Hematopoietic multipotent progenitor cell (in vitro differentiated cells): ENCODE measurements at places on chromosomes 4 and X.
A peak's percentile ranks its signal among the peaks of the same experiment; 100 is the strongest.

- no peak for DNase-seq
These were observed 410 bp downstream of the GNL3L start for GRCh38 chrX:54530357-54530900.

DNA sequence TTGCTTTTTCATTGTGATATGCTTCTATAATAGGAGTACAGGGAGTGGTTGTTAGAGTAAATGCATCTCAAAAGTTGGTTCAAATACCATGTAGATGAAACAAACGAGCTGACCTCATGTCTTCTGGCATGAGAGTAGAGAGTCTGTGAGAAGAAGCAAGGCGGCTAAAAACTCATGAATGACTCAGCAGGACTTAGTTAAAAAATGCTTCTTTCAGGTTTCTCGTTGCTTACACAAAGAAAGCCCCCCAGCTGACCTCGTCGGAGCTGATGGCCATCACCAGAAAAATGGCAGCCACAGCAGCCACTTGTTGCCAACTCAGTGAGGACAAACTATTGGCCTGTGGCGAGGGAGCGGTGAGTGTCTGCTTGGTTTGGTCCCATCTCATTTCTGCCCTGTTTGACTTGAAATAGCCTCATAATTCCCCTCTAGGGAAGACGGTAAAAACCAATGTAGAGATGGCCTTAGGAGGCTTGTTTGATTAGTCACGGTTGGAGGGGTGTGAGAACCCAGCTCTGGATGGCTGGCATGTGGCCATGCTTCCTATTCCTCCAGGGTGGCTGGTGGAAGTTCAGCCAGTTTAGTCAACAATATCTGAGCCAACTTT is 14.5 kb downstream of the AFP start:
- no peak for DNase-seq

GRCh38 chr4:90328558-90328957 is 201.4 kb downstream of the CCSER1 start:
- DNase-seq, result peak; percentile 59

DNA sequence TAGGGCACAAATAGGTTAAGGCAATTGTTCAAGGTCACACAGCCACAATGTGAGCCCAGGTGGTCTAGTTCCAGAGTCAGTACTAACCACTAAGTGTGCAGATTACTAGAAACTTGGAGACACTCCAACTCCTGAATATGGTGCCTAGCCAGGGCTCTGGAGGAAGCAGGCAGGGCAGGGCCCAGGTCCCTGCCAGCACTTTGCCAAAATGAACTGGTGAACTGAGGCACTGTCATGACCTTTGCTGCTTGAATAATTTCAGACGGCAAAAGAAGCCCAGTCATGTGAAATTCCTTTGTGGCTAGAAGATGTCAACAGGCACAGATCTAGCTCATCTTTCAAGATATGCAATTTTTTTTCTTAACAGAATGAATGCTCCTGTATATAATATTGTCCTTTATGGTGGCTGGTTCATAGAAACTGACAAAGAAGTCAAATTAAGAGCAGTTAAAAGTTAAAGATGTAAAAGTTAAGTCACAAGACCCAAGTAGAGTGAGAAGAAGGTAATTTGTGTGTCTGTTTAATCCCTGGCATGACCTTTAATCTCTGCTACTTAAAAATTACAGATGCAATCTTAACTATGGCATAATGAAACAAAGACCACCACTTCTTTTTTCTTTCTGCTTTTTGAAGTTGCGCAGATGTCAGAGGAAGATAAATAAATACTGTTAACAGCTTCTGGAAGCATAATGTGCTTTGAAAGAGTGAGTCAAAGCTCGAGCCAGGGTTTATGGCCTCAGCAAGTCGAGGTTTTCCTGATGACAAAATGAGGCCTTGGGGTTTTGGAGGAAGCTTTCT is 54.1 kb downstream of the SHROOM3 start:
- DNase-seq, result no peak

GRCh38 chrX:18401848-18402213 is 23.6 kb upstream of the CDKL5 start:
- DNase-seq, result no peak

GRCh38 chr4:143390764-143391163 is 54.1 kb downstream of the GAB1 start:
- no peak for DNase-seq

DNA sequence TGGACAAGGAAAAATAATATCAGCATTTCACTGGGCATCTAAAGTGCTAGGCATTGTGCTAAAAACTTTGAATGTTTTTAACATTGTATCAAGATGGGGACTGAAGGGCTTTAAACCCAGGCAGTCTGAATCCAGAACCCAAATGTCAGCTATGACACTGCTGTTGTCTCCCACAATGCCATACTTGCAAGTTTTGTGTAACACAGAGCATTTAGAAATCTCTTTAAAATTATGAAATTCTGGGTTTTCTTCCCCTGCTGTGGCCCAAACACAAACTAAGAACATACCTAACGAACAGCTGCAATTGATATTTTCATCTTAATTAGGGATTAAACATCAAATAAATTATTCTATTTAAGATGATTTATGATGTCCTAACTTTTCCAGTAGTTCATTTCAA is 66.8 kb upstream of the LSM6 start:
- DNase-seq, result no peak
